Fibroblast of the aortic adventitia (primary cell): ENCODE measurements at places on chromosomes 11 and 22.
A peak's percentile ranks its signal among the peaks of the same experiment; 100 is the strongest.

DNA sequence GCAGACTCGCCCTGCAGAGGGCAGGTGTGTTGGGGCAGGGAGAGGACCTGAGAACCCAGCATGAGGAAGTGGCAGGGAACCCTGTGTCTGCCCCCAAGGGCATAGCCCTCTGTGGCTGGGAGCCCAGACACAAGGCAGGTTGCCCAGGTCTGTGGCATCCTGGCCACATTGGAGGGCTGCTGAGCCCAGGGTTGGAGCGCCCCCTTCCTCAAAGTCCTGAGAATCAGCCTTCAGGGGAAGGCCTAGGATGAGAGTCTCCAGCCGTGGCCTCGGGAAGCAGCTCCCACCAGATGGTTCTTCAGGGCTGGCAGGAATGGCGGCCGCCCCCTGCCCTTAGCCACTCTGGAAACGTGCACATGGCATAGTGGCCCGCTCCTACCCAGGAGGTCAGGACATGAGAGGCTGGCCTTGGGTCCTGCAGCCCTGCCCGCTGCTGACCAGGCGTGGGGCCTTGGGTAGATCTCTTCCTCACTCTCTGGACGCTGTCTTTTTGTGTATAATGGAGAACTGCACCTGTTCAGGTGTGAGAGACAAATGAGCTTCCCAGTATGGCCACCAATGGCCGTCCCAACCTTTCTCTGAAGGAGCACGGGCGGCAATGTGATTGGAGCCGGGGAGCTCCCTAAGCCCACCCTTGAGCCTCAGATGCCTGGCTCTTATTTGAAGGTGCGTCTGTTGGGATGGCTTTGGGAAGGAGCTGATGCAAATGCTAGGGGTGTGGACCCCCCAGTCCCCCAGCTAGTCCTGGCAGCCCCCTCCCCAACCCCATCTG, 4.6 kb upstream of the CDC42BPG start:
- DNase-seq: no peak

GRCh38 chr11:70191495-70192140, 11.5 kb upstream of the FADD start:
- peak; percentile 47 for DNase-seq

- no peak for DNase-seq
Observed at GRCh38 chr11:85810521-85810870, 445 bp downstream of the SYTL2 start.

GRCh38 chr11:57899378-57899777, 124.3 kb upstream of the OR9Q1 start:
- DNase-seq: no peak

- no peak for DNase-seq
Observed at GRCh38 chr22:45583504-45583903, 80.8 kb downstream of the FBLN1 start.

DNA sequence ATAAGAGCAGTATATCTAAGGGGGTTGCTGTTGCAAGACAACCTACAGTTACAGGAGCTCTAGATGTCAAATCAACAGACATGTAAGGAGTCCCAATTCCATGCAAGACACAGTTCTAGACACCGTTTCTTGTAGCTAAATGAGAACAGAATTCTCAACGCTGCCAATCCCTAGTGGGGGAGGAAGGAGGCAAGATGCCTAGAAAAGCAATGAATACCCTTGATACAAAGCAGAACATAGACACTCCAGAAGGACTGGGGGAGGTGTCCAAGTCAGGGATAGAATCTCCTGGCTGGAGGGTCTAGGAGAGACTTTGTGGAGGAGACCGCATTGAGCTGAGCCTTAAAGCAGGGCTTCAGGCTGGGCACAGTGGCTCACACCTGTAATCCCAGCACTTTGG, 280.2 kb downstream of the BUD13 start:
- DNase-seq: no peak

DNA sequence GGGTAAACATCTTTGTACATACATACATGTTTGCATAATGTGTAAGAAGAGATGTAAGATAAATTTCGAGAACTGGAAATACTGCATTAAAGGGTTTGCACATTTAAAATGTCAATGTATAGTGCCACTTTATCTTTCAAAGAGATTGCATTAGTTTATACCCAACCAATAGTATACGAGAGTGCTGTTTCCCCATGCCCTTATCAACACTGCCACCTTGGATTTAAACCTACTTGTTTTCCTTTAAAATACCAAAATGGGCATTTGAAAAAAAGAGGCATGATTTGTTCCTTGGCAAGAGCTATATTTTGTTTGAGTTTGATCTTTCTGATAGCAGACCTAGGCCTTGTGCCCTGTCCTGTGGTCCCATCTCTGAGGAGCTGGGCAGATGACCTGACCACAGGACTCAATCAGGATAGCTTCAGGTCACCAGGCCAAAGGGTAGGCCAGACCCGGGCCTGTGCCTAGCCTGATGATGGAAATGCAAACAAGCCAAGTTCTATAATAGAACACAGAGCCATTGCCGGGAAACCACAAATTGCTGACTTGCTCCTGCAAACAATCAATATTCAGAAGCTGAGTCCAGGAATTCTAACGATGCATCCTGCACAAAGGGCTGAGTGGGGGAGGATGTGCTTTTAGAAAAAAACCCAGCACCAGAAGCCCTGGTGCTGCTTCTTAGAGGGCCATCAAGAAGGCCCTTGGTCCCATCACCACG, 16.9 kb upstream of the ALG8 start:
- DNase-seq: peak; percentile 83

DNA sequence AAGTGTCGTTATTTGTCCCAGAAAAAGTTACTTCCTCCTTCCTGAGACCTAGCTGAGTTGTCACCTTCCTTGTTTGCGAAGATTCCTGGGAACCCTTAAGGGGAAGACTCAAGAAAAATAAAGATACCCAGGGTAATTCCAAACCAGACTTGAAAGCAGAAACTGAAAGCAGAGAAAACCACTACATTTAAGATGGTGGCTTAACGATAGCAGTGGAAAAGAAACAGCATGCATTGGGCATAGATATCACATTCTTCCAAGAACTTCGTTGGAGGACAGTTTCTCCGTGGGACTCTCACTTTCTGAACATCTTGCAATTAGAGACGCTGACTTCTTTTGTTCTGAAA, 89.1 kb downstream of the FAM76B start:
- no peak for DNase-seq

- no peak for DNase-seq
Observed at GRCh38 chr11:35905646-35906276, 38.1 kb upstream of the LDLRAD3 start.

DNA sequence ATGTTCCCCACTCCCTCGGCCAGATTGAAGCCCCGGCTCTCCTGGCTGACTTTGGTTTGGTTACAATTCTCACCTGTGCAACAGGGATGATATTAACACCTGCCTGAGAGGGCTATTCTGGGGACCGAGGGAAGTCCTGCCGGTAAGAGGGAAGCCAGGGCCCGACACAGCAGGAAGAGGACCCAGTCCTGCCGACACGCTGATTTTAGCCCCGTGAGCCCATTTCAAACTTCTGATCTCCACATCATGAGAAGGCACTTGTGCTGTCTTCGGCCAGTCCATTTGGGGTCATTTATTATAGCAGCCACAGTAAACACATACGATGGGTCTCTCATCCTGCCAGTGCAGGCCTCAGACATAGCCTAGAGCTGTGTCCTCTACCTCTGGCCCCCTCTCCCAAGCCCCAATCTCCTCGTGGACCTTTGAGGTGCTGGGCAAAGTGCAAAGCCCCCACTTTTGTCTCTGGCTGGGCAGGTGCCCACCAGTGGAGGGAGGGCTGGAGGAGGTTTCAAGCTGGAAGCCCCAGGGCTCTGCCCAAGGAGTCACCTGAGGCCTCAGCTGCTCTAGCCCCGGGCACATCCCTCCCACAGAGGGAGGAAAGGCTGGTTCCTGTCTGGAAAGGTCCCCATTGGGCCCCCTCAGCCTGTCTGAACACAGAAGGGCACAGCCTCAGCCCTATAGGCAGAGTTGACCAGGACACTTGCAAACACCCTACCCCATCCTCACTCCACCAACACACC, 59.1 kb upstream of the FGF3 start:
- no peak for DNase-seq

DNA sequence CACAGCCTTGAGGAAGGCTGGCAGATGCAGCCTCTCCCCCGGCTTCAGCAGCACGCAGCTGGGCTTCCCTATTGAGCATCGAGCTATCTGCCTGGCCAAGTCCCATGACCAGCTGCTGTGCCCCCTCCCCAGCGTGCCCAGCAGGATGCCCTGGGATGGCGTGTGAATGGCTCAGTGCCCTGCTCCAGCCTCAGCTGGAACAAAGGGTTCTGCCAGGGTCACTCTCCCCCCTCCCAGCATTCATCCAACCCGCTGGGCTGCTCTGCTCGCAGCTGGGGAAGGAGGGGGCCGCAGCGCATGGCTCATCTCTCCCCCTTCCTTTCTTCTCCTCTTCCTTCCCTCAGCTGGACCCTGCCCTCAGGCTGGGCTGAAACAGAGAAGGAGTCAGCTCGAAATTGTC, 14.5 kb downstream of the LRP4 start:
- DNase-seq: no peak

DNA sequence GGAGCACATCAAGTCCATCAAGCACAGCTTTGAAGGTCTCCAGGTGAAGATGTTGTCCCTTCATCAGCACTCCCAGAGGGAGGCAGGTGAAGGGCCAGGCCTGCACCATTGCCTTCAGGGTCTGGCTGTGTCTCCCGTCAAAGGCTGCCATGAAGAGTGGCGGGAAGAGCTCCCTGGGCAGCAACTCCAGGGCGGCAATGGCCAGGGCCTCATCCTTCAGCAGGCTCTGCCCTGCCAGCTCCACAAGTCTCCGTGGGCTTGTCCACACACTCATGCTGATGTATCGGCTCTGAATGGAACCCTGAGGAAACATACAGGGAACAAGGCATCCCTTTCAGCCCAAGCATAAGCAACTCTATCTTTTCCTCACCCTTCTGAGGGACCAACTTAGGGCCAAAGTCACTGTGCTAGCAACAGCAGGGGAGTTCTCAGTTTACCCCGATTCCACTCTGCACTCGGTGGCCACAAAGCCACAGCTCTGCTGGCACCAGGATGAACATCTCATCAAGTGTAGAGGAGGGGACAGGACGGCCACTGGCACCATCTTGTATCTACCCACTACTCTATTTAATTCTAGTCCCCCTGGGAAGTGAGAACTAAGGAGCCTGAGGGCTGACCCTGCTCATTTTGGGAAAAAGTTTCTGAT, 8.2 kb downstream of the PRAME start:
- no peak for DNase-seq

GRCh38 chr22:30720263-30720837, 25.7 kb downstream of the OSBP2 start:
- no peak for DNase-seq

GRCh38 chr11:74307434-74307833, 4.0 kb downstream of the P4HA3 start:
- DNase-seq: peak; percentile 87

DNA sequence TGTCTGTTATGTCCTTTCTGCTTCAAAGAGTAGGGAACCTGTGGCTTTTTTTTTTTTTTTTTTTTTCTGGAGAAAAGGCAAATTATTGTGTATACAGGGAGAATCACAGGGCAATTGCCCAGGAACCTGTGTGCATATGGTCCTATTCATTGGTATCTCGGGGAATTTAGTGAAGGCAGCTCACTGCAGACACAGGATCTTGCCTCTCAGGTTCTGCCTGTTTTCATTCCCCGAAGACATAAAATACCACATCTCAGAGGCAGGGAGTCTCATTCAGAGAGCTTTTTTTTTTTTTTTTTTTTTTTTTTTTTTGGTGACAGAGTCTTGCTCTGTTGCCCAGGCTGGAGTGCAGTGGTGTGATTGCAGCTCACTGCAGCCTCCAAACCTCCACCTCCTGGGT, 88.3 kb downstream of the OSBP2 start:
- no peak for DNase-seq

- DNase-seq: no peak
Observed at GRCh38 chr11:113296447-113297205, 17.8 kb upstream of the TTC12 start.

DNA sequence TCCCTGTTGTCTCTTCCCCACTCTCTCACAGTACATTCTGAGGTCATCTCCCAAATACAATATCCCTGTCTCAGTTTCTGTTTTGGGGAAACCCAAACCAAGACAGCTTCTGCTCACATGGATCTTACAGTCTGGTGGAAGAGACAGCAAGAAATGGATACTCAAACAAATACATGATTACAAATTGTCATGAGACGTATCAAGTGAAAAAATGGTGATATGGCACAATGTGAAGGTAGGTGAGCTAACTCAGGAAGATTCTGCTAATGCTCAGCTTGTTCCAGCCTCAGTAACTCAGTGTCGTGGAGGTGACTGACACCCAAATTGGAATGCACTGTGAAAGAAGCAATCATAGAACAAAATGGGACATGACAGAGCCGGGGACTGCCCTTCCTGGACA, 68.3 kb downstream of the CHST1 start:
- DNase-seq: no peak

GRCh38 chr11:11607772-11608171, 14.0 kb downstream of the GALNT18 start:
- no peak for DNase-seq

GRCh38 chr11:106101819-106102218, 24.4 kb downstream of the AASDHPPT start:
- DNase-seq: peak; percentile 34

GRCh38 chr22:31120230-31120629, 2.5 kb upstream of the INPP5J start:
- no peak for DNase-seq

GRCh38 chr22:28627791-28628190, 51.8 kb downstream of the TTC28 start:
- DNase-seq: no peak

DNA sequence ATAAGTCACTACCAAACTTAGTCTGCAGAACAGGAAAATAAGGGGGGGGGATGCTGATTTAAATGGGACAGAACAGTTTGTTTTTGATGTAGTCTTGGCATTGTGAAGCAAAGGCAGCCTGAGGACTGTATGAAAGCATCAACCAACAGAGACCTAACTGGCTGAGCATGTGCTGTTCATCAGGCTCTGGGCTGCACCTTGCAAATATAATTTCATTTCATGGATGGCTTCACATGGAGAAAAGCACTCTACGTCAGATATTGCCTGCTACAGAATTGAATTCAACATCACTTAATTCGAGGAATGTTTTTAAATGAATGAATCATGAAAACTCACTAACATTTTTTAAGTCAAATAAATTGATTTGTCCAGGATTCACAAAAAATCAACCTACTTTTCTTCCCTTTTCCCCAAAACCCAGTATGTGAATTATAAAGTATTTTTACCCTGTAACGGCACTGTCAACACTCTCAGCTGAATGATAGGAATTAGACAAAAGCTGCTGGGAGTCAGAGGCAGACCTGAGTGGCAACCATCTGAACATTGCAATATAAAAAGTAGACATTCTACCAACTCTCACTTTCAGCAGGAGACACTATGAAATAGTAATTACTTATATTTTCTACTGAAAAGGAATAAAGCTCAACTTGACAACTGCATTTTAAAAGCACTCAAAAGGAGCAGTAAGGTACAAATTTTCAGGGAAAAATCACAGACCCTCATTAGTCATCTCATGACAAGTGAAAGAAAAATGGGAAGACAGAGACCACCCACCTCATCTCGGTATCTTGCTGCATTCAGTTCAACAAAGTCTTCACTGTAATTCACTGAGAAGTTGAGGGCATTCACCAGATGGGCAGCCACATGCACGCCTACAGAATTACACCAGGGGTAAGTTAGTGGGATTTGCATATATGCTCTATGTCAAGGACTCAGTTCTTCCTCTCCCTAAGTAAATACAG, 47.5 kb downstream of the NOX4 start:
- DNase-seq: no peak
